ENCODE measurements at places on chromosomes 2 and 18.

DNA sequence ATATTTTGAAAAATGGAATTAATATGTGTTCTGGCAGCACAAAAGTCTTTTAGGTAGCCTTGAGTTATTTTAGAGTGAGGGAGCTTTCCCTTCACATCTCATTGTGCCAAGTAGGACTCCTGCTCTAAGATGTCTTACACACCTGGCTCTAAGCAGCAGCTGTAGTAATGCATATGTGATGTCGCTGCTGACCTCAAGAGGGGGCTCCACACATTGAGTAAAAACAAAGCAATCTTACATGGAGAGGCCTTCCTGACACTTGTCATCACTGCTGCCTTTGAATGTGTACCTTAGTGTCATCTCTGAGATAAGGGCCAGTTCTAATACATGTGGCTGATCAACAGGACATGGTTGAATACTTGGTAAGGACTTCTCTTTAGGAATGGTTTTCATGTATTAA is 75.8 kb downstream of the ACTR3 start:
- no peak for DNase-seq

DNA sequence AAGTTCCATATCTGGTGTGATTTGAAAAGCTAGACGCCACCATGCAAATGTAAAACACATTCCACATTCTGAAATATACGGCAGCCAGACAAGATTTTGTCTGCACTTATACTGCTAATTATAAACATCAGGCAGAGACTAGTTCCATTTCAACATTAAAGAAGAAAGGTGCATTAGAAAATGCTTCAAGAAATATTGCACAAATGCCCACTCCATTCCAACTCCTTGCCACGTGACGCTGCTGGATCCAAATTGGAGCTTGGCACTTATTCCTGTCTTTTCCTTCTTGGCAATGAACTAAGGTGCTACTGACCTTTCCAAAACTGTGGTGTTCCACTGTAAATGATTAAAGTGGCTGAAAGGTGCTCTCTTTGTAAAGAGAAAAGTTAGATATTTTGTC is 6.3 kb downstream of the COL6A3 start:
- no peak for DNase-seq

- no peak for DNase-seq
Observed at GRCh38 chr2:238905224-238905623, 57.3 kb downstream of the TWIST2 start.

DNA sequence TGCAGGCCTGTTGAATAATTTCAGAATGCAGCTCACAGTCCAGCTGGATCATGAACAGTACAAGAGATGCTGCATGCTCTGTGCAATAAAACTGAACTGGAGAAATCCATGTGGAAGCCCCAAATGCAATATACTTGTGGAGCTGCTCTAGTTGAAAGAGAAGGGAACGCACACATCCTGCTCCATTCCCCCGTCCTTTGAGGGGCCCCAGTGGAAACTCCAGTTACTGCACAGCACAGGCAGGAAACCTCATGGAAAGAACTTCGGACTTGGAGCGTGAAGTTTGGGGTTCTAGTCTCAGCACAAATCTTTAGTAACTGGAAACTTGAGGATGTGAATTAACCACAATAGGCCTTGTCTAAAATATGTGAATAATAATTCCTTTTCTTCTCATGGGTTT is 73.2 kb downstream of the PLA2R1 start:
- no peak for DNase-seq

DNA sequence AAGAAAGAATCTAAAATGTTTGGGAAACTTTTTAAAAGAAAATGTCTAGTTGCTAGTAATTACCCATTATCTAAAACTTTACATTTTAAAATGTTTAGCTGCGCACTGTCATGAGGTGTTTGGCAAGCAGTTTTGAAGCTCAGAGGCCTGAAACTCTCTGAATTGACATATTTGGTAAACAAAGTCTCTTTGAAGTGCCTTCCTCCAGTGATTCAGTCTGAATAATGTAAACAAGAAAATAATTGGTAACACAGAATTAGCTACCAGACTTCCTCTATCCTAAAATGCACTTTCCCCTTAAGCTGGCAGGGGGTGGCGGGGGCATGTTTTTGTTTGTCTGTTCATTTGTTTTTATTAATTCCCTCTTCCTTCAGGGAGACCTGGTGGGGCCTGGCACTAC is 61.4 kb downstream of the WDR75 start:
- no peak for DNase-seq
